A673 (cell line): ENCODE measurements at places on chromosomes 2 and 18. TPM values are rescaled to one million over a fixed set of nuclear protein-coding genes. Genes with fewer than 3 reads are reported as not detected.

The FOSL2 gene
- 5.3 and 12.2 TPM in 2 replicates for total RNA-seq

The FAM161A gene
- total RNA-seq, result 12.8 and 14.9 TPM in 2 replicates

DNA sequence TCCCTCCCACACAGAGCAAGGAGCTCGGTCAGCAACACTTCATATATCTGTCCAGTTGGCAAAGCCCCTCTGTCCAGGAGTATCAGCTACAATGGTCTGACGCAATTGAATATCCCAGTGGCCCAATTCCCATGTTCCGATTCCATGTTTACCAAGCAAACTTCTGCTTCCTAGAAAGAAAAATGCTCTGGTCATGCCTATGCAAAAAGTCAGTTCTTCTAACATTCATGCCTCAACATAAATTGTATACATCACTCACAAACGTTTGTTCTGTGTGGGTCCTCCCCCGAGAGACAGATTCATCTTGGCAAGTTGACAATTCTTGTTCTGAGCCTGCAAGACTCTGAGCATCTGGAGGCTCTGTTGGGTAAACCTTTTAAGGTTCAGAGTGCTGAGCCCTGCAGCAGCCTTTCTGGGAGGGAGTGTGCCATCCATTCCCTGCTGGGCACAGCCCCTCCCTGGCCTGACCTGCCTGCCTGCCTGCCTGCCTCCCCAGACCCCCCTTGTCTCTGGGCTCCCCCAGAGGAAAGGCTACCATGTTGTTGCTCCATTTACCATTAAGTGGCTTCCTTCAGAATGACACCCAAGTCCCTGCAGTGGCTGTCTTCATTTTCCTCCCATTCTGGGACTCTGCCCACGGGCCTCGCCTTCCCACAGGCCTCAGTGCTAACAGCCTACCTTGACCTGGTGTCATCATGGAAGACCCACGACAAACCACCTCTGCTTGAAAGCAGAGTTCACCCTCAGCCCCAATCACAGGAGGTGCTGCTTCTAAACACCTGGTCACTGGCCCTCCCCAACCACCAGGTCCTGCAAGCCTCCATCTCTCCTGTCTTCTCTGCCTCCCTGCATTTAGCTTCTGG is 37.6 kb upstream of the TAF1B start:
- no peak for DNase-seq

DNA sequence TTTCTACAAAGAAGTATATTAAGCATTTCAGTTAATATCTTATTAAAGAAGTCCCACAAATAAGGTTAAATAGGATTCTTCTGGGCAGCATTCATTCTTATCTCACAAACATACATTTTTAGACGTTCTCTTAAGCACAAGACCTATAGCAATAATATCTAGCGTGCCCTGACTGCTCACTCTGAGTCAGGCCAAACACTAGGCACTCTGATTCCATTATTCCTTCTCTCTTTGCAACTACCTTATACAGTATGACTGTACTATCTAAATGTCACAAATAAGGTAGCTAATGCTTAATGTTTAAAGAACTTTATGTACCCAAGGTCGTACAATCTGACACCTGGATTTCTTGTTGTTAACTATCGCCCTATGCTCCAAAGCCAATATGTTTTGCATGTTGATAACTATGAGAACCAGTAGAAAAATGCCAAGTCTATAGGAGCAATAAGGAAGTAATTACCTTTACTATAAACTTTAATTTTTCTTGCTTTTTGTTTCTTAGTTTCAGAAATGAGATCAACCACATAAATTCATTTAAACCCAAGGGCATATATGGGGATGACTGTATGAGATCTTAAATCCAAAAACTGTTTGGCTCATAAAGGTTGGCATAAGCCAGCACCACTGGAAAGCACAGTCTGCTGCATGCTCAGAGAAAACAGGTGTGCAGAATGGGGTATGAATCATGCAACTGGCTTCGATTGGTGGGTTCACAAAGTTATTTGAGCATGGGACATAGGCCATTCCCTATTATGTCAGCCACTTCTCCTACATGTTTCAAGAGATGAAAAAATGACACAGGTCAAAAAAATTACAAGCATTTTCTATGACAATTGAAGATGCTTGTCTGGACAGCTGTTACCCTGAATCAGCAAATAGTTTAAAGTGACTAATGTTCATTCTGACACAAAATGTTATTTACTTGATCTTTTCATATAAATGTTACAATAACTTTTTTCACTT is 352.0 kb downstream of the IRS1 start:
- DNase-seq, result no peak

GRCh38 chr2:171160956-171161740 is 455 bp upstream of the TLK1 start:
- peak; percentile 83 for DNase-seq

DNA sequence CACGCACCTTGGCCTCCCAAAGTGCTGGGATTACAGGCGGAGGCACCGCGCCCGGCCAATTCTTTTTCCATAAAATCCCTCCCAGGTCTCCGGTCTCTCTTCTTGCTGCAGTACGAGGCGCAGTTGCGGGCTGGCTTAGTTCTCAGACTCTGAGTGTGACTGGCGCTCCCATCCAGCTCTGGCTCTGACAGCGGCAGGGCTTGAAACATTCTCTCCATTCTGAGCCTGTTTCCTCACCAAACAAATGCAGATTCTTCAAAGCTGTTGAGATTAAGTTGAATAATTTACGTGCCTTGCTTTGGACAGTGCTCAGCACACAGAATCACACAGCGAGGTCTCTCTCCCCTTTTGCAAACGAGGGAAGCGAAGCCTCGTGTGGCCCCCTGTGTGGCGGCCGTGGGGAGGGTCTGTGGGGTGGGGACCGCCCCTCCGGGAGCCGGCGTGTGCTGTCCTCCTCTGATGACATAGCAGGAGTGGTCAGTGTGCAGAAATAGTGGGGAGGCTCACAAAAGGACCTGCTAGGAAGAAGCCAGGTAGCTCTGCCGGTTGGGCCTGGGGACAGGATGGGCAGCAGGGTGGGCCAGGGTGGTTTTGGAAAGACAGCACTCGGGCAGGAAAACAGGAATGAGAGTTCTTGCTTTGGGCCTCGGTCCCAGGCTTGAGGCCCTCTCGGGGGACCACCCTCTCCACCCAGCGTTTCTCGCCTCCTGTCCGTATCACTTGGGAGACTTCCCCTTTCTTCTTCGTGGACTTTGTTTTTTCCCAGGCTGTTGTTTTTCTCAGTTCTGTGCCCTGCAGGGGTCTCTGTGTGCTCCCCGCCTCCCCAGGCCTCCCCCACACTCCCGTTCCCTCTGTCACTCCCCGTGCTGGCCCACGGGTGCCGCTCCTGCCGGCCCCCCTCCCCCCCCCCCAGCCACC is 75.0 kb downstream of the KCNG2 start:
- no peak for DNase-seq

- DNase-seq, result no peak
Observed at GRCh38 chr2:46072101-46072820, 224.9 kb upstream of the EPAS1 start.

The RTP5 gene
- total RNA-seq, result 0.20 TPM in 1 of 2 replicates, not detected in the other

The IL1R2 gene
- not detected in 2 replicates for total RNA-seq

The IMP4 gene
- 107 and 112 TPM in 2 replicates for total RNA-seq

The FNDC4 gene
- 1.3 and 3.1 TPM in 2 replicates for total RNA-seq
